ENCODE measurements at places on chromosomes 11 and 22.

GRCh38 chr22:20578192-20578591, 70.8 kb downstream of the MED15 start:
- DNase-seq, result no peak

- DNase-seq, result no peak
Measured at GRCh38 chr11:116065986-116066385, 561.8 kb upstream of the CADM1 start.

DNA sequence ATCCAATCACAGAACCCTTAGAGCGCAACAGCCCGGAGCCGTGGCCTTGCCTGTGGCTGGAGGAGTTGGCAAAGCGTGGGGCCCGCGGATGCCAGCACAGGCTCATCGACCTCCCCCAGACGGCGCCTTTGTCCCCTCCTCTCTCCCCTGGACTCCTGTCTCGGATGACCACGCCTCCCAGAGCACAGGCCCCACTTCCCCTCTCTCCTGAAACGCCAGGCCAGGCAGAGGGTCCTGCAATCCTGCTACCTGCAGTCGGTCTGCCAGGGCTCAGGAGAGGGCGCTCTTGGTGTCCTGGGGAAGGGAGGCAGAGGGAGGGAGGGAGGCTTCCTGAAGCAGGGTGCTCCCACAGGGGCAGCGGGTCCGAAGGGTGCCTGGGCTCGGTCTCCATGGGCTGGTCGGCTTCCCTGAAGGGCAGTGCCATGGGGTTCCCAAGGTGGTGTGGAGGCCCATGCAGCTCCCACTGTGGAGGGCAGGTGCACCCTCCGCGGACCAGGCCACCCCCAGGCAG, 16.6 kb upstream of the TTLL12 start:
- DNase-seq, result no peak

- no peak for DNase-seq
Measured at GRCh38 chr11:85165819-85166218, 461.3 kb downstream of the DLG2 start.

DNA sequence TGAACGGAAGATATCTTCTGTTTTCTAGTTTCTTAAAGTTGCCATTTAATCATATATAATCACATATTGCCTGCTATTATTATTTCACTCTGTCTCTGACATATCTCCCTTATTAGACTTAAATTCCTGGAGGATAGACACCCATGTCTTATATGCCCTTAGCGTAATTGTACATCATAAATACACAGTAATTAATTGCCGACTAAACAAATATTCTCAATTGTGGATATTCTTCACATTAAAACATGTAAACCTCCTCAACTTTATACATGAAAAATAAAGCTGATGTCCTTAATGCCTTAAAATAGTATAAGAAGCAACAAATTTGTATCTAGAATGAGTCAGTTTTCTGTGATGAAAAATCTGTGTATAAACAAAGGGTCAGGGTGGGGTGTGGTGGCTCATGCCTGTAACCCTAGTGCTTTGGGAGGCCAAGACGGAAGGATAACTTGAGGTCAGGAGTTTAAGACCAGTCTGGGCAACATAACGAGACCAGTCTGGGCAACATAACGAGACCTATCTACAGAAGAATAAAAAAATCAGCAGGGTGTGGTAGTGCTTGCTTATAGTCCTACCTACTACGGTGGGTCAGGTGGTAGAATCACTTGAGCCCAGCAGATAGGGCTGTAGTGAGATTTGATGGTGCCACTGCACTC, 6.1 kb downstream of the ZDHHC13 start:
- DNase-seq, result no peak

DNA sequence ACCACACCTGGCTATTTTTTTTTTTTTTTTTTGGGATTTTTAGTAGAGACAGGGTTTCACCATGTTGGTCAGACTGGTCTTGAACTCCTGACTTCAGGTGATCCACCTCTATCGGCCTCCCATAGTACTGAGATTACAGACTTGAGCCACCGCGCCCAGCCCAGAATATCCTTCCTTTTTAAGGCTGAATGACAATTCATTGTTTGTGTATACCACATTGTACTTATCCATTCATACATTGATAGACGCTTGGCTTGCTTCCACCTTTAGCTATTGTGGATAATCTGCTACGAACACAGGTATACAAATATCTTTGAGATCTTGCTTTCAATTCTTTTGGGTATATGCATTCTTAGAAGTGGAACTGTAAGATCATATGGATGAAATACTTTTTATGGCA, 10.8 kb upstream of the RASSF10 start:
- no peak for DNase-seq

- no peak for DNase-seq
Measured at GRCh38 chr11:112524798-112525197, 264.1 kb upstream of the PLET1 start.

GRCh38 chr11:130457623-130458409, 9.4 kb downstream of the ADAMTS15 start:
- DNase-seq, result no peak

DNA sequence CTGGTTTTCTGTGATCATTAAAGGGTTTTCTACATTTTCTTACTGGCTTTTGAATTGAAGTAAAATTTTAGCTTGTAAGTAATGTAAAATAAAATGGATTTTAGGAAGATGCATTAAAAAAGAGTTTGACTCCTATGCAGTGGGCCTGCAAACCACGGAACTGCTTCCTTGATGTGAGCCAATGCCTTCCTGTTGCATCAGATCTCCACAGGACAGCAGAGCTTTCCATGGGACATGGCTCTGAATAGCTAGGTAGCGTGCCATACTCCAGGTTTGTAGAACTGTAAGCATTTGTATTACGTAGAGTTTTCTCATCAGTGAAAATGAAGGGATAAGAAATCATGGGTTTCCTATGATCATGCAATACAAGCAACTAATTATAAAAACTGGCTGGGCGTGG, 133.4 kb downstream of the SWAP70 start:
- DNase-seq, result no peak

DNA sequence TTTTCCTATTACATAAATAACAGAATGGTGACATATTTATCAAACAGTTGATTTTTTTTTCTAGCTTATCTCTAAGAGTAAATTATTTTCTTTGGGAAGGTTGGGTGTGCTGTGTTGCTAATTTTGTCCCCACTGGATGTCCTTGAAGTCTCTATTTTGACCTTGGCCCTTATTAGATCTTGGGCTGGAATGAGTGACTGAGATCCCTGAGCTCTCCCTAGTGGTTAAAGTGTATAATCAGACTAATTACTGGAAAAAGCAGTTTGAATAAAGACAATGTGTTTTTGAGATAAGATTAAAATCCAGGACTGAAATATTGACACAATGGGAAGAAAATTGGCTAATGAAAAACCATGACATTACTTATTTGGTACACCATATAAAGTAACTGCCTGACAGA, 56.1 kb downstream of the AASDHPPT start:
- DNase-seq, result no peak

Data from activated effector memory CD4-positive, alpha-beta T cell treated with Interleukin-2 at 50 U/mL for 16 hours (primary cell).